ENCODE measurements at places on chromosomes 6 and 20.

GRCh38 chr20:51135926-51136715 lies 113.2 kb upstream of the KCNG1 start:
- no peak for DNase-seq

- no peak for DNase-seq
Observed at GRCh38 chr6:1575210-1576041, 34.3 kb upstream of the FOXC1 start.

DNA sequence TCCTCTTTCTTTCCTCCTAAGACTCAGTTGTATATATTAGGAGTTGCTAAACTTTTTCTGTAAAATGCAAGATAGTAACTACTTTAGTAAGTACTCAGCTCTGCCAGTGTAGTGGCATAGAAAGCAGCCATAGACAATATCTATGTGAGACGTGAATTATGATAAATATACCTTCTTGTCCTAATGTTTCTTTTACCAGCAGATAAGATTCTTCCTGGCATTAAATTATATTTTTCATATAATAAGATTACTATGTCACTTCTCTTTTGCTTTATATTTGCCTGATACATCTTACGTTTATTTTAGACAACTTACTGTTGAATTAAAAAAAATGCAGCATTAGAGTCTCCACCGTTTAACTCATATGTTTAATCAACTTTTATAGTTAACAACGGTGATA lies 51.7 kb downstream of the HDGFL1 start:
- no peak for DNase-seq

- DNase-seq: no peak
Observed at GRCh38 chr6:141685416-141685815, 447.3 kb upstream of the GJE1 start.

DNA sequence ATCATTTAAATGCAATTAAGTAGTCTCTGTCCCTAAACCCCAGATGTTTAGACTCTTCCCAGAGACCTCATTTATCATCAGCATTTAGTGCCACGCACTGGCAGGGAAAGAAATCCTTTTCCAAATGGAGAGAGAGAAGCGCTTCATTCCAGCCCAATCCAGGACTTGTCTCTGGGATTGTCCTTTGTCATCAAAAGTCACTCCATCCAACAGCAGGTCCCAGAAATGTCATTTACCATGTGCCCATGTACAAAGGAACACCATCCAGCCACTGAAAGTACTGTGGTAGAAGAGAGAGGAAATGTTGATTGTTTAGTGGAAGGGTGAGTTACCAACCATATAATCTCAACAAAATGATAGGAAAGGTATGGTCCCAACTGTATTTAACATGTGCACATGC lies 66.9 kb upstream of the SMIM28 start:
- DNase-seq: no peak

GRCh38 chr20:35539756-35540212 lies 2.1 kb upstream of the ERGIC3 start:
- DNase-seq: no peak

DNA sequence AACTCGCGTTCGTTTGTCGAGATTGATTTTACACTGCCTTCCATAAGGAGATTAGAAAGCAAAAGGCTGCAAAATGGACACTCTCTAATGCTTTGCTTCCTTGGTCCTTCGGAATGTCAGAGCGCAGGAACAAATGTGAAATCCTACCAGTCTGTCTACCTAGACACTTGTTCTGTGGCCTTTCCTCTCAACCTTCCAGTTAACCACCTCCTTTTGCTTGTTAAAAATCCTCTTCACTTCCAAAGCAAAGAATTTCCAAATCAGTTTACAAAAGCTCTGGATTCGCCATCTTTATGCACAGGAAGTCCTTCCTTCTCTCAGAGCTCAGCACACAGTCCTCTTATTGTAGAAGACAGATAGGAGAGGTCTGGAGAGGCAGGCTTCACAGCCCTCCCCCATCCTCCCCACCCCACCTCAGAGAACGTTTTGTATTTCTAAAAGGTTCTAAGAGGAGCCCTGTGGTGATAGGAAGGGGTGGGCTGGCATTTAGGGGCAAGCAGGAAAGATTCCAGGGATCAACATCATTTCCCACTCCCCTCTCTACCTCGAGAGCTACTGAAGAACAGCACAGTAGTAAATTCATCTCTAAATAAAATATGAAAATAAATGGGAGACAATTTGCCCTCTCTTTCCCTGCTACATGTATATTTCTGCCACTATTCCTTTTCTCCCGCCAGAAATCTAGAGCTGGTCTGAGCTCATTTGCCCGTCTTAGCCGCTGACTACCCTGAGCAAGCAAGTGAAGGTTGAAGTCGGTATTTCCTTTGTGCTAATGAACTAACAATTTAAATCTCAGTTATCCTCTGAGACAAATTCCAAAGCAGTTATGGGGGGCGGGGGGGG lies 18.9 kb downstream of the TFAP2A start:
- DNase-seq: no peak

- DNase-seq: no peak
Observed at GRCh38 chr6:31383149-31383548, 20.2 kb upstream of the MICA start.

GRCh38 chr20:51628533-51629398 lies 86.2 kb upstream of the NFATC2 start:
- no peak for DNase-seq

DNA sequence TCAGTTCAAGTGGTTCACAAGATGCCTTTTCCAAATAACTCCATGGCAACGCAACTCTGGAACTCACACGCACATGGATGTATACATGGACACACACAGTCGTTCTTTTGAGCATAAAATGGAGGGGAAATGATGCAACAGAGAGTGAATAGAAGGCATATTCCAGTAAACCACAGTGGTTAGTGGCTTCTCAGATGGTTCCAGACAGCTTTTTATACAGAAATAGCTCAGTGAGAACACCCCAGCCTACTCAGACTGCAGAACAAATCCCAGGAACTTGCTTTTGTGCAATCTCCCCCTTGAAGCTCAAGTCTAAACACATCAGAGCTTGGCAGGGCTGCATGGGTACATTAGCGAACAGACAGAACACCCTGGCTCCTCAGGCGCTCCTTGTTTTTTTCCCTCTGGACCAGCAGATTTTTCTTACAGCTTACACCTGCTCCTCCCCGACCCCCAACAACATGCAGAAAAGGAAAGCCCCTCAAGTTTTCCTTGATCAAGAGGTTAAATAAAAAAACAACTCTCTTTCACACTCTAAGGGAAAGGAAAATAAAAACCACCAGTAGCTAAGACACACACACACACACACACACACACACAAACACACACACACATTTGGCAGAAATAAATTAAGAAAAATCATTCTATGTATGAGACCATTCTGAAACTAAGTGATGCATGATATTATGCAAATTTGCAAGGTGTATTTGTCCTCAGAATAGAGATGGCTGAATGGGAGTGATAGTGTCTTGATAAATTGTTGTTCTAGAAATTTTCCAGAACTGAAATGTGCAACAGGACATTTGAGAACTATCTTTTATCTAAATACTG lies 51.2 kb upstream of the RANBP9 start:
- DNase-seq: no peak

DNA sequence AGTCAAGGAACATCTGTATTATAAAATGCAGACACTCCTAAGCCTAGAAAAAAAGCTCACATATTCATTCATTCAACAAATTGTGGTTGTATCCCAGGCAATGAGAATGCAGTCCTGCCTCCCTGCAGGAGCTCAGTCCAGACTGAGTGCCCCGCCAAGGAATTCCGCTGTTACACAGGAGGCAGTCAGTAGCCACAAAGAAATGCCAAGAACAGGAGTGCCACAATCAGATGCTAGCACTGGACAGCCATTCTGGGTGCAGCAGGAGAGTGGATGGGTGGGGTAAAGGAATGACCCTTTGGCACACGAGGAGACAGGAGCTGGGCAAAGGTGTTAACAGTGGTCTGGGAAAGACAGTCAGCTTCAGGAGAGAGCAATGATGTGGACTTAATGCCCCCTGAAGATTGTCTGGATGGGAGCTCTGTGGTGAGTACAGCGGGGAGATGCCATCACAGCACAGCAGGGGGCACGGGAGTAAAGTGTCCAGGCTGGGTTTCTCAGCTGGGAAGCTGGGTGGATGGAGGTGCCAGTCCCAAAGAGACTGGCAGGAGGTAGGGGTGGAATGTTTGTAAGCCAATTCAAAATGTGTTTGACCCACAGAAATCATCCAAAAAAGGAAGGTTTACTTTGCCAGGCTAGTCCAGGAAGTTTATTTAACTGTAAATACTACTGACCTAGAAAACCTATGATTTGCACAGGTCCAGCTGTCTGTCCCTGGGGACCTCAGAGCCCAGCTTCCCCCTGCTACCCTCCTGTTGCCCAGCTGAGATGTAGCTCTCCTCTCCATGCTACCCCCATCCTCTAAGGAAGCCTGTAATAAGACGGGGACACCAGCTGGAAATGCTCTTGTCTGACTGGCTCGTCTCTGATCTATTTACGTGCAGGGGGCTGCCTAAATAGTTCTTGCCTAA lies 84.1 kb downstream of the SLC23A2 start:
- DNase-seq: no peak

DNA sequence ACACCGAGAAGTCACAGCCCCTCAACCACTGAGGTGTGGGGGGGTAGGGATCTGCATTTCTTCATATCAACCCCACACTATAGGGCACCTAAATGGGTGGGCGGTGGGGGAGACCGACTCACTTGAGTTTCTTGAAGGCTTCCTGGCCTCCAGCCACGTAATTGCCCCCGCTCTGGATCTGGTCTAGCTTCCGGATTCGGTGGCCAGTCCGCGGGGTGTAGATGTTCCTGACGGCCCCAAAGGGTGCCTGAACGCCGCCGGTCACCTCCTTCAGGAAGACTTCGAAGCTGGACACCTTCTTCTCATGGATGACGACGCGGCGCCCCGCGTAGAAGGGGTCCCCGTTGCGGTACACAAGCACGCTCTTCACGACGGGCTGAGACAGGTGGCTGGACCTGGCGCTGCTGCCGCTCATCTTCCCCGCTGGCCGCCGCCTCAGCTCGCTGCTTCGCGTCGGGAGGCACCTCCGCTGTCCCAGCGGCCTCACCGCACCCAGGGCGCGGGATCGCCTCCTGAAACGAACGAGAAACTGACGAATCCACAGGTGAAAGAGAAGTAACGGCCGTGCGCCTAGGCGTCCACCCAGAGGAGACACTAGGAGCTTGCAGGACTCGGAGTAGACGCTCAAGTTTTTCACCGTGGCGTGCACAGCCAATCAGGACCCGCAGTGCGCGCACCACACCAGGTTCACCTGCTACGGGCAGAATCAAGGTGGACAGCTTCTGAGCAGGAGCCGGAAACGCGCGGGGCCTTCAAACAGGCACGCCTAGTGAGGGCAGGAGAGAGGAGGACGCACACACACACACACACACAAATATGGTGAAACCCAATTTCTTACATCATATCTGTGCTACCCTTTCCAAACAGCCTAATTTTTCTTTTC lies at the start of gene DCDC2:
Gene DCDC2, minus strand, starts transcription at position 724 of the 883 bp plus-strand sequence. Its CDS starts 309 bp downstream, at position 415.
- peak; percentile 22 for DNase-seq

DNA sequence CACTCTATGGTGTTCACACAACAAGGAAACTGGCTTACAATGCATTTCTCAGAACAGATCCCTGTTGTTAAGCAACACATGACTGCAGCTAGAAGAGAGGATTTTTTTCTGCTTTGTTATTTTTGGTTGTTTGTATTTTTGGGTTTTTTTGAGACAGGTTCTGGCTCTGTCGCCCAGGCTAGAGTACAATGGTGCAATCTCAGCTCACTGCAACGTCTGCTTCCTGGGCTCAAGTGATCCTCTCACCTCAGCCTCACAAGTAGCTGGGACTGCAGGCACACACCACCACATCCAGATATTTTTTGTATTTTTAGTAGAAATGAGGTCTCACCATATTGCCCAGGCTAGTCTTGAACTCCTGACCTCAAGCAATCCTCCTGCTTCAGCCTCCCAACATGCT lies 12.7 kb downstream of the CD24 start:
- no peak for DNase-seq

- no peak for DNase-seq
Observed at GRCh38 chr6:17899491-17899890, 87.9 kb downstream of the KIF13A start.

GRCh38 chr20:49823152-49823847 lies 10.7 kb downstream of the SLC9A8 start:
- DNase-seq: no peak

DNA sequence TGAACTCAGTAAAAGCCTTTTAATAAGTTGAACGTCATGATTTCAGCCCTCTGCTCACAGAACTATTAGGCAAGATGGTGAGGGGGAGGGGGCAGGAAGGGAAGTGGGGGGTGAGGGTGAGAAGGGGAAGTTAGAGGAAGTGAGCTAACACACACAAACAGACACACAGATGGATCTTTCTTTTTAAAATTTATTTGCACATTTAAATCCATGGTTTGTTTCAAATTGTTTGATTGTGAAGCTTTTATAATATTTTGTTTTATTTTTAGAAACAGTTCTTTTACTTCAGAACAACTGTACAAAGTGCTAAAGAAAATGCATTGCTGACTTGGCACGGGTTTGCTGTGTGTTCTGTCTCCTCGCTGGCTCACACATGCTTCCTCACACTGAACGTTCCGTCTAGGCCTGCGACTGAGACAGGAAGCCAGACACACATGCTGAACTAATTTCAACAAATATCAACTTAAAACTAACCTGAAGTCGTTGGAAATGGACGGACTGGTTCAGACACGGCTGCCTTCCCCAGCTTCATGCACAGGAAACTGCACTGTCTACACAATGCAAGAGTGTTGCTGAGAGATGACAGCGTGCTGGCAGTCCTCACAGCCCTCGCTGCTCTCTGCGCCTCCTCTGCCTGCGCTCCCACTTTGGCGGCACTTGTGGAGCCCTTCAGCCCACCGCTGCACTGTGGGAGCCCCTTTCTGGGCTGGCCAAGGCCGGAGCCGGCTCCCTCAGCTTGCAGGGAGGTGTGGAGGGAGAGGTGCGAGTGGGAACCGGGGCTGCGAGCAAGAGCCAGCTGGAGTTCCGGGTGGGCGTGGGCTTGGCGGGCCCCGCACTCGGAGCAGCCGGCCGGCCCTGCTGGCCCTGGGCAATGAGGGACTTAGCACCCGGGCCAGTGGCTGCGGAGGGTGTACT lies 8.1 kb upstream of the ZBP1 start:
- no peak for DNase-seq

- no peak for DNase-seq
Observed at GRCh38 chr6:154852687-154853086, 119.5 kb downstream of the SCAF8 start.

- DNase-seq: no peak
Observed at GRCh38 chr6:75409928-75410327, 83.7 kb downstream of the FILIP1 start.

GRCh38 chr6:138293428-138294395 lies 75.4 kb upstream of the PBOV1 start:
- no peak for DNase-seq

DNA sequence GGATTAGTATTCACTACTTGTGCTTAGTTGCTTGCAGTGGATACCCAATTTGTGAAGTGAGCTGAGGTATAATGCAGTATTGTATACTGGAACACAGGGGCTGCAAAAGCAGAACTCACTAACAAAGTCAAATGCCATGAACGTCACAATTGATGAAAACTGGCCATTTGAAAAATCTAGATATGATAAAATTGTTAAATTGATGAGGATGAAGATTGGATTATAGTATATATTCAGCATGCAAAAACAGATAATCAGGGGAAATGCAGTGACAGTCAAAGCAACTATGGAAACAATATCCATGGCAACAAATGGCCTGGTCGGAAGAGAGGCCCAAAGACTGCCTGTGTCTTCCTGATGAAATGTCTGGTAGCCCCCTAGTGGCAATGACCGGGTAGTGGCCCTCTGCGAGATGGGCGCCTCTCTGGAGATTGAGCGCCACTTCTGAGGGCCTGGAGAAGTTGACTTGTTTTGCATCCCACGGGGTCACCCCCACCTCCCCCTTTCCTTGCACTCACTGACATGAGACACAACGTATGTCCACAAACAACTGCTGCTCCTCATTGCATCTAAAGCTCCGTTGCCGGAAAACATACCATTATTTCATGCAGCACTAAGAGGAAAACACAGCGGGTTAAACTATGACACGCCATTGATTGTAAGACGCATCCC lies 43.6 kb downstream of the C6orf15 start:
- no peak for DNase-seq

Data from cortex of kidney (tissue), 1 donor.